Renal cortex interstitium (tissue), 15 donors: ENCODE measurements at places on chromosomes 16 and 17. TPM values are rescaled to one million over a fixed set of nuclear protein-coding genes. Genes with fewer than 3 reads are reported as not detected.

Gene PYDC1
- not detected for polyA plus RNA-seq

Gene DOC2A
- polyA plus RNA-seq = 2.2 TPM

Gene LITAFD
- not detected for polyA plus RNA-seq

Gene EFCAB5
- 2.7 TPM for polyA plus RNA-seq

Gene RDM1
- polyA plus RNA-seq = 2.3 TPM

Gene NECAB2
- 2.3 TPM for polyA plus RNA-seq

Gene TEX14
- 0.70 TPM for polyA plus RNA-seq

Gene ENPP7
- polyA plus RNA-seq = 3.5 TPM

Gene MED9
- polyA plus RNA-seq = 22.4 TPM

Gene CRISPLD2
- 6.7 TPM for polyA plus RNA-seq

Gene NACA2
- 2.4 TPM for polyA plus RNA-seq

Gene PRSS22
- 7.7 TPM for polyA plus RNA-seq

Gene MT1E
- polyA plus RNA-seq = 17.3 TPM

Gene STAC2
- polyA plus RNA-seq = 3.6 TPM

Gene KRTAP16-1
- polyA plus RNA-seq = not detected

Gene BCL6B
- polyA plus RNA-seq = 23.7 TPM

Gene CHST6
- polyA plus RNA-seq = 0.81 TPM

Gene GPS1
- 138 TPM for polyA plus RNA-seq

Gene TP53TG3C
- polyA plus RNA-seq = not detected

Gene TOX3
- 31.7 TPM for polyA plus RNA-seq

Gene FAM83G
- polyA plus RNA-seq = 7.4 TPM

Gene MYO1D
- polyA plus RNA-seq = 27.1 TPM

Gene CCL7
- polyA plus RNA-seq = not detected

Gene CCDC92B
- polyA plus RNA-seq = 0.29 TPM

Gene CTRB1
- polyA plus RNA-seq = 0.11 TPM

Gene MYH2
- polyA plus RNA-seq = not detected

Gene DBF4B
- 10.8 TPM for polyA plus RNA-seq

Gene LUC7L
- 128 TPM for polyA plus RNA-seq

Gene TPSAB1
- not detected for polyA plus RNA-seq

Gene PRPSAP1
- 76.1 TPM for polyA plus RNA-seq

Gene CD79B
- 4.1 TPM for polyA plus RNA-seq

Gene SP6
- 2.7 TPM for polyA plus RNA-seq

Gene C16orf86
- 4.8 TPM for polyA plus RNA-seq

Gene EIF3C
- polyA plus RNA-seq = 643 TPM

Gene TNK1
- 5.1 TPM for polyA plus RNA-seq

Gene PRSS8
- 62.3 TPM for polyA plus RNA-seq

Gene ARHGAP23
- 53.2 TPM for polyA plus RNA-seq

Gene C17orf107
- 3.0 TPM for polyA plus RNA-seq

Gene HP
- 0.85 TPM for polyA plus RNA-seq

Gene NPIPA3
- polyA plus RNA-seq = 19.0 TPM

Gene AIPL1
- not detected for polyA plus RNA-seq

Gene DNAI2
- 0.15 TPM for polyA plus RNA-seq

Gene SCGB1C2
- polyA plus RNA-seq = 2.6 TPM

Gene ITGAL
- 1.9 TPM for polyA plus RNA-seq

Gene RNFT1
- polyA plus RNA-seq = 34.6 TPM

Gene IL21R
- polyA plus RNA-seq = 0.14 TPM

Gene B4GALNT2
- 0.40 TPM for polyA plus RNA-seq

Gene CCR7
- polyA plus RNA-seq = 0.48 TPM

Gene CDH13
- polyA plus RNA-seq = 12.4 TPM

Gene KREMEN2
- 2.6 TPM for polyA plus RNA-seq

Gene ABCC12
- 0.13 TPM for polyA plus RNA-seq

Gene NAA38
- polyA plus RNA-seq = 134 TPM

Gene SMURF2
- 37.2 TPM for polyA plus RNA-seq

Gene TBC1D26
- polyA plus RNA-seq = not detected

Gene CYB5B
- polyA plus RNA-seq = 150 TPM
